ENCODE measurements at places on chromosomes 12 and 14.

DNA sequence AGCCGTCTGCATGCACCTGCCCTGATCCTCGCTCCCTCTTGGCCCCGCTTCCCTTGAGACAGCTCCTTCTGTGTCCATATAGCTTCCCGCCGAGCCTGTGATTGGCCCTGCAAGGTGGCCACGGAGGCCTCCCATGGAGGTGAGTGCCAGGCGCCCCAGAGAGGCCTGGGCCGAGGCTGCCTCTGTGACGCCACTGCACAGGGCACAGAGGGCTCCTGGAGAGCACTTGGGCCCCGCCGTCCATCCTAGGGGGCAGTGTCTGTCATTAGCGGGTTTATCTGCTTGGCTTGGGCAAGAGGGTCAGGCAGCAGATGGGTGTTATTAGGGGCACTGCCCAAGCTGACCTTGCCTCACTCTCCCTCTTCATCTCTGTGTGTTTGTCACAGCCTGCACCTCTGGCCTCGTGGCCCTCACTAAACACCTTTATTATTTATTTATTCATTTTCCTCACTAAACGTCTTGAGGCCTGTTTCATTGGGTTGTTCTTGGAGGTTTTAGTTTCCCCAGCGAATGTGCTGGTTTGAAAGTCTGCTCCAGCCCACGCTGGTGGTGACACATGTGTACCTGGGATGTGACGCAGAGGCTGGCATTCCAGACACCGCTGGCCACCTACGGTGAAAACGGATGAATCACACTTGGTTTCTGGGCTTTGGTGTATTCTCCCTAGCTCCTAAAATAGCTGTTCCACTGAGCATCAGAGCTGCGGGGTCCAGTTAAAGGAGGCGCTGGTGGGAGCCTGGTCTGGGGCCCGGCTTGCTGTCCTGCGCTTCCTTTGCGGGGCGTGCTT is 5.9 kb downstream of the ZFYVE21 start:
- no peak for DNase-seq

- DNase-seq, result no peak
Observed at GRCh38 chr12:68623984-68624383, 13.3 kb downstream of the RAP1B start.

GRCh38 chr12:94151582-94151981 is 3.2 kb downstream of the PLXNC1 start:
- no peak for DNase-seq

DNA sequence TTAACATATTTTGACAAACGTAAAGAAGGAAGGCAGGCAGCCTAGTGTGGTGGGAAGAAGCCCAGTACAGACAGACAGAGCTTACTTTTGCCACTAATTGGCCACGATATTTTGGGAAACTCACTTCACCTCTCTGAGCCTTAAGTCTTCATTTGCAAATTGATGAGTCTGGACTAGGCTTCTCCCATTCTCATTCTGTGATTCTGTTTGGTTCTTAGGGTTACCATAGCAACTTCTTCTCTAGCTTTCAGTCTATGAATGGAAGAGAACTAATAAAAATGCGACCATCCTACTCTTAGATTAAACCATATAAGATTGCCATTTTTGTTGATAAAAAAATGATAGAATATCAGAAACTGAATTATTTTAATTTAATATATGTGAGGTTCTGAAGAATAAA is 210.5 kb downstream of the SNAPC1 start:
- no peak for DNase-seq

- DNase-seq, result no peak
Observed at GRCh38 chr14:59249029-59249428, 60.6 kb downstream of the DAAM1 start.

GRCh38 chr12:6292606-6293005 is 17.9 kb upstream of the PLEKHG6 start:
- DNase-seq, result no peak

GRCh38 chr14:69149461-69150244 is 3.3 kb downstream of the DCAF5 start:
- DNase-seq, result no peak

- DNase-seq, result no peak
Observed at GRCh38 chr14:39857376-39858055, 425.3 kb upstream of the FBXO33 start.

DNA sequence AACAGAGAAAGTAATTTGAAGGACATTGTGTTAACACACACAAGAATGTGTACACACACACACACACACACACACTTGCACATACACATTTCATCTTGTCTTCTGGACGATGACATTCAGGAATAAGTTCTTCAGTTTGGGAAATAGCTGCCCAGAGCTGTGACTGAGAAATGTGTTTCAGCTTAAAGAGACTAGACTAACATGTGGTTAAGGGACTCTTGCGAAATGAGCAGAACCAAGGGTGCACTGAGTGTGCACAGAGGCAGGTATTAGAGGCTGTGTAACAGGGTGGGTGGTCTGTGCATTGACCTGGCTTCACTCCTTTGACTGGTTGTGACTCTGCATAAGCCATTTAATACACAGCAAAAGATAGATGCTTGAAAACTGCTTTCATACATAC is 29.4 kb upstream of the KCNA5 start:
- no peak for DNase-seq

- DNase-seq, result no peak
Observed at GRCh38 chr12:71731439-71732356, 23.0 kb upstream of the RAB21 start.

GRCh38 chr14:21071225-21072030 is 1.3 kb downstream of the ARHGEF40 start:
- peak; percentile 80 for DNase-seq

DNA sequence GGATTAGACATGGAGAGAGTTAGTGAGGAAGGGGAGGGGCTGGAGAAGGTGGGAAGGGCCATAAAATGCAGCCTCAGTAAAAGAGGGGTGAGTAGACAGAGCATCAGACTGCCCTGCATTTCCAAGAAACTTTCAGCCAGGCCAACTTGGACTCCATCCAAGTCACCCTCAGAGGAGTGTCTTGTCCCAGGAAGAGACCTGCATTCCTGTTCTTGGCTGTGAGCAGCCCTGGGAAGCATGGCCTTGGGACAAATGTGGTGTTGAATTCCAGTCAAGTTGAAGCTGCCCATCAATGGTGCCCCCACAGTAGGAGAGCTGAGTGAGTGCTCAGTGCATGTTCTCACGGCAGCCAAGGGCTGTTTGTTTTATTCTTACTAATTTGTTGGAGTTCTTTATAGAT is 35.0 kb upstream of the TUNAR start:
- no peak for DNase-seq

GRCh38 chr12:12428961-12429657 is 72.2 kb downstream of the BORCS5 start:
- no peak for DNase-seq

DNA sequence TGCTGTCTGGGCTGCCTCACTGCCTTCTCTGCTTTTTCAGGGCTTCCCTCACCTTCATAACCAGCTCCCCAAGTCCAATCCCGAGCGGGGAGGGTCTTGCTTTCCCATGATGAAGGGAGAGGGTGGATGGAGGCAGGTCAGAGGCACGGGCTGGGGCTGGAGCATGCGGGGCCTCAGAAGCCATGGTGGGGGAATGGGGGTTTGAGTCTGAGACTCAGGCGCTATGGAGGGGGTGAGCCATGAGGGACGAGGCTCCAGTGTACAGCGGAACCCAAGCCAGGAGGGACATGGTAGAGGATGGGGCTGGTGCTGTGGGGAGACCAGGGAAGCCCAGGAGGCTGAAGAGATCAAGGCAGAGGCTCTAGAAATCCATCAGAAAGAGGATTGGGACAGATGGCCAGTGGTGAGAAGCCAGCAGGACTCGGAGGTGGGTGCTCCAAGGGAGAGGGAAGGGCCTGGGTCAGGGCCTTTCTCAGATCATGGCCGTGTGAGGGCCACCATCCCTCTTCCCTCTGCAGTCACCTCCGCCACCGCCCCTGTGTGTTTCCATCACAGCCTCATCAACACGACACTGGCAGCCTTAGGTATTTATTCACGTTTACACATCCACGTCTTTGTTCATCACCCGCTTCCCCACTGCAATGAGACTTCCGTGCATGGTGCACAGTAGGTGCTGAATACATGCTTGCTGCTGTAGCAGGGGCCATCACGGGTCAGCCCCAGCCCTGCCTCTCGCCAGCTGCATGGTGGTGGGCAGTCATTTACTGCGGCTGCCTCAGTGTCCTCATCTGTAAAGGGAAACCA is 144.7 kb downstream of the ADGRD1 start:
- DNase-seq, result no peak

GRCh38 chr14:104979758-104980610 is 1.8 kb upstream of the AHNAK2 start:
- DNase-seq, result no peak

- DNase-seq, result no peak
Observed at GRCh38 chr12:62813031-62813829, 121.7 kb downstream of the PPM1H start.

DNA sequence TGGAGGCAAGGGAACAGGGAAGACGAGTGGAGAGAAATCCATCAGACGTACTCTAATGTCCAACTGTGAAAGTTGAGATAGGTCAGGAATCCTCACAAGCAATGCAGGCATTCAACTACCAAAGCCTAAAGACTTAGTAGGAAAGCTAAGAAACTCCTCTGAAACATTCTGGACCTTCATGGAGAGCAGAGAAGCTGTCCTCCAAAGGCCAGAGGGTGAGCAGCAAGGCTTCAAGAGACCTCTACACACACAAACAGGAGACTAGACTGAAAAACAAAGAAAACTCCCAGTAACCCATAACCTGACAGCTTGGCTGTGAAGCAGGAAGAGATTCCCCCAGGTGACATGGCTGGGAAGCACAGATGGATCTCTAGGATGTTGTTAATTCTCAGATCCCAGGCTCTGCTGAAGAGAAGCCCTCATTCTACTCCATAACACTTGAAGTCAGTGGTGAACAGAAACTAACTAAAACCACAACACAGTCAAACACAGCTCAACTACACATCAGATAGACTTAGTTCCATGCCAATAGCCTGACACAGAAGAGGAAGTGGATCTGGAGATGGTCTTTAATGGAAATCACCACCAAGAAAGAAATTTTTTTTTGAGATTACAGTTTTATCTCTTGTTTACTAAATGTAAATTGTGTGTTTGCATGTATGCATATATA is 23.2 kb upstream of the LYZ start:
- DNase-seq, result no peak

GRCh38 chr12:10365696-10366405 is 24.0 kb downstream of the KLRK1 start:
- DNase-seq, result no peak

DNA sequence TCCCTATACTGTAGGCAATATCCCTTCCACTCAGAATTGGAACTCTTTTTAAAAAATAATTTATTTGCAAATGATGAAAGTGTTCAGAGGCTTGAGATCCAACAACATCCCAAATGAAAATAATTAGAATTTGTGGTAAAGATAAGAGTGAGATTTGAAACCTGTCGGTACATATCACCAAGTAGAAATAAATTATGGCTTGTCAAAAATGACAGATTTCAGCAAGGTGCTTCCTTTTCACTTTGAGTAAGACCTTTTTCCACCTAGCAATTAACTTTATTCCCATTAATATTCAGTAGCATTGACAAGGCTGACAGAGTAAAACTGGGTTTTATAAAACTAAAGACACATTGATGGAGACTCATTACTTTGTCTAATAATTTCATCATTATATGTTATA is 107.7 kb upstream of the PRKD1 start:
- no peak for DNase-seq

GRCh38 chr12:94171595-94171930 is 23.2 kb downstream of the PLXNC1 start:
- no peak for DNase-seq

DNA sequence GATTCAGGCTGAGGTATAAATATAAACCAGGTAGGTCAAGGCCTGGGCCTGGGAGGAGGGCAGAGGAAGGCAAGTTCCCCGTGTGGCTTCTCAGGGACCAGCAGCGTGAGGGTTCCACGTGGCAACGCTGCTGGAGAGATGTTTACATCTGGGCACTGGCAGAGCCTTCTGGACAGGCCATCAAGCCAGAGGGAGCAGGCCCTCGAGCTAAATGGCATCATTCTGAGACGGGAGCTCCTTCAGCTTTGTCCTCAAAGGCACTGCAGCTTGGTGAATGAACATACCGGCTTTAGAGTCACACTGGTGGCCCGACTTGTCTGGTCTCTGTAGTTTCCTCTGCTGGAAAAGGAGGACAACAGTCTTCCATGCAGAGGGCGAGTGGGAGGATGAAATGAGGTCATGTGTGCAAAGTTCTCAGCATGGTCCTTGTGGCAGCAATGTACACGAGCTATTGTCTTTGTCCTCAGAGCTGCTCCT is 231.3 kb downstream of the ZFP36L1 start:
- no peak for DNase-seq

- DNase-seq, result no peak
Observed at GRCh38 chr14:36746872-36747271, 85.2 kb downstream of the PAX9 start.

GRCh38 chr12:49689237-49689636 is 18.0 kb downstream of the FMNL3 start:
- no peak for DNase-seq

GRCh38 chr12:52835271-52836041 is 1.3 kb upstream of the KRT79 start:
- DNase-seq, result no peak

GRCh38 chr12:71054551-71054950 is 103.2 kb downstream of the TSPAN8 start:
- DNase-seq, result no peak

GRCh38 chr14:97393244-97393643 is 596.1 kb downstream of the VRK1 start:
- no peak for DNase-seq

- DNase-seq, result no peak
Observed at GRCh38 chr14:72457641-72458040, 436.3 kb downstream of the DPF3 start.

DNA sequence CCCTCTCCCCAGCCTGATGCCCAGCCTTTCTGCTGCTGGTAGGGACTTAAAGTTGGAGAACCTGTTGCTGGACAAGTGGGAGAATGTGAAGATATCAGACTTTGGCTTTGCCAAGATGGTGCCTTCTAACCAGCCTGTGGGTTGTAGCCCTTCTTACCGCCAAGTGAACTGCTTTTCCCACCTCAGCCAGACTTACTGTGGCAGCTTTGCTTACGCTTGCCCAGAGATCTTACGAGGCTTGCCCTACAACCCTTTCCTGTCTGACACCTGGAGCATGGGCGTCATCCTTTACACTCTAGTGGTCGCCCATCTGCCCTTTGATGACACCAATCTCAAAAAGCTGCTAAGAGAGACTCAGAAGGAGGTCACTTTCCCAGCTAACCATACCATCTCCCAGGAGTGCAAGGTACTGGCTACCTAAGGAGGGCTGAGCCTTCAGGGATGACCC is 1.6 kb downstream of the TSSK4 start:
- DNase-seq, result no peak

- DNase-seq, result no peak
Observed at GRCh38 chr14:77000340-77001270, 27.9 kb downstream of the IRF2BPL start.

- no peak for DNase-seq
Observed at GRCh38 chr12:9347328-9348127, 139.3 kb upstream of the PZP start.

DNA sequence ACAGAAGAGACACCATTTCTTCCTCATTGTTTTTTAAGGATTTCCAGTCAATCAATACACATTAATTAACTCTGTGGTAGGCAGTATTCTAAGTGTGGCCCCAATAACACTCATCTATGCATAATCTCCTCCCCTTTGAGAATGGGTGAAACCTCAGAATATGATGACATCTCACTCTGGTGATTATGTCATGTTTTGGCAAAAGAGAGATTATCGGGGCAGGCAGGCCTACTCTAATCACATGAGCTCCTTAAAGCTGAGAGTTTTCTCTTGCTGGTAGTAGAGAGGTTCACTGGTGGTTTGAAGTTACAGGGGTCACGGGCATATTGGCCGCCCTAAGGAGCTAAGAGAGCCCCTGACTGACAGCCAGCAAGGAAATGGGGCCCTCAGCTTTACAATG is 7.1 kb upstream of the LGMN start:
- DNase-seq, result no peak

GRCh38 chr12:101474711-101475386 is at the start of gene SPIC:
SPIC (plus strand) TSS chr12:101475336; CDS start chr12:101476905, 1,569 bp downstream.
- DNase-seq, result no peak

All from CMK (cell line).